Stimulated activated CD8-positive, alpha-beta memory T cell treated with anti-CD3 and anti-CD28 coated beads, Interleukin-15, amount 100 ng/mL, for 1 hour (primary cell): ENCODE measurements at places on chromosomes 1 and 21.

GRCh38 chr21:32140151-32140550 lies 138.7 kb downstream of the MIS18A start:
- DNase-seq = no peak

DNA sequence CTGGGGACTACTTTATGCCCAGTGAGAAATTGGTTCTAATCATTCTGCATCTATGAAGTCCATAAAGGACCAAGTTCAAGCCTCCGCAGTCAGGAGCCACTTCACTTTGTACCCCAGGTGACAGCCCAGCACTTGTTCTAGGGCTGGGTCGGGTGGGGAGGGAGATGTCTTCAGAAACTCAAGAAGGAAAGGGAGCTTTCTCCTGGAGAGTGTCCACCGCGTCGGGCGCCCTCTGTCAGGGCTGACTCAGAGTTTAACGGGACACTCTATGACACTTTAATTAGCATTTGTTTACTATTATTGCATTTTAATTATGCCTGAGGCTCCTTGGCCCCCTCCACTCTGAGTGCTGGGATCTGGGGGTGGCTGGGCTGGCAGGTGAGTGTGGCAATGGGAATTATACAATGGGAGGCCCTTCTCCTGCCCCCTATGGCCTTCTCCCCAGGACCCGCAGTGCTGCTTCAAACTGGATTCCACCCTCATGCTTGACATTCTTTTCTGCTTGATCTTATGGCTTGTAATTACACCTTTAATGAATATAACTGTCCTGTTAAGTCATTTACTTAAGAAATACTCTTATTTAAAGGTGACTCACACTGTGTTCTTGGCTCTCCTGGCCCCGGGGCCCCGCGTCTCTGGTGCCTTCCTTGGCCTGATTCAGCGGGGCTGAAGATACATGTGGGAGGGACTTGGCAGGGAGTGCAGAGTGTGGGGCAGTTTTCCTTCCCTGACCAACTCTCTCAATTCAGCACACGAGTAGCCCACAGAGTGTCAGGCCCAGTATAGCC lies 136.6 kb downstream of the PLXNA2 start:
- no peak for DNase-seq

- DNase-seq = no peak
Measured at GRCh38 chr1:245118066-245118465, 36.7 kb upstream of the KIF26B start.

GRCh38 chr21:40053007-40053406 lies 185.8 kb downstream of the PCP4 start:
- no peak for DNase-seq

- DNase-seq = no peak
Measured at GRCh38 chr1:61930116-61930645, 187.9 kb downstream of the PATJ start.

DNA sequence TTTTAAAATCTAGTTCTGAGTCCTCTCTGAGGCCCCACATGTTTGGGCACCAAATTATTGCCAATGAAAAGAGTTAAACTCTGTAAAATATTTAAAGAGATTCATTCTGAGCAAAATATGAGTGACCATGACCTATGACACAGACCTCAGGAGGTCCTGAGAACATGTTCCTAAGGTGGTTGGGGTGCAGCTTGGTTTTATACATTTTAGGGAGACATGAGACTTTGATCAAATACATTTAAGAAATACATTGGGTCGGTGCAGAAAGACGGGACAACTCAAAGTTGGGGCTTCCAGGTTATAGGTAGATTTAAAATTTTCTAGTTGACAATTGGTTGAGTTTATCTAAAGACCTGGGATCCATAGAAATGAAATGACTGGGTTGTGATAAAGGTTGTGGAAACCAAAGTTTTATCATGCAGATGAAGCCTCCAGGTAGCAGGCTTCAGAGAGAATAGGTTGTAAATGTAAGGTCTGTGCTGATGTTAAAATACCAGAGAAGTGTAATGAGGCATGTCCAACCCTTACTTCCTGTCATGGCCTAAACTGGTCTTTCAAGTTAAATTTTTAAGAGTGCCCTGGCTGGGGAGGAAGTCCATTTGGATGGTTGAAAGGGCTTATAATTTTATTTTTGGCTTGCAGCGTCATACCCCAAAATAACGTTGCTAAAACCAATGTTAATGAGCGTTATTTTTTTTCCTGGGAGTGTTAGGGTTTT lies 274.9 kb downstream of the NUF2 start:
- no peak for DNase-seq

- no peak for DNase-seq
Measured at GRCh38 chr1:171582589-171582988, 39.5 kb upstream of the MYOCOS start.

GRCh38 chr21:19244502-19245187 lies 841.1 kb upstream of the TMPRSS15 start:
- no peak for DNase-seq

DNA sequence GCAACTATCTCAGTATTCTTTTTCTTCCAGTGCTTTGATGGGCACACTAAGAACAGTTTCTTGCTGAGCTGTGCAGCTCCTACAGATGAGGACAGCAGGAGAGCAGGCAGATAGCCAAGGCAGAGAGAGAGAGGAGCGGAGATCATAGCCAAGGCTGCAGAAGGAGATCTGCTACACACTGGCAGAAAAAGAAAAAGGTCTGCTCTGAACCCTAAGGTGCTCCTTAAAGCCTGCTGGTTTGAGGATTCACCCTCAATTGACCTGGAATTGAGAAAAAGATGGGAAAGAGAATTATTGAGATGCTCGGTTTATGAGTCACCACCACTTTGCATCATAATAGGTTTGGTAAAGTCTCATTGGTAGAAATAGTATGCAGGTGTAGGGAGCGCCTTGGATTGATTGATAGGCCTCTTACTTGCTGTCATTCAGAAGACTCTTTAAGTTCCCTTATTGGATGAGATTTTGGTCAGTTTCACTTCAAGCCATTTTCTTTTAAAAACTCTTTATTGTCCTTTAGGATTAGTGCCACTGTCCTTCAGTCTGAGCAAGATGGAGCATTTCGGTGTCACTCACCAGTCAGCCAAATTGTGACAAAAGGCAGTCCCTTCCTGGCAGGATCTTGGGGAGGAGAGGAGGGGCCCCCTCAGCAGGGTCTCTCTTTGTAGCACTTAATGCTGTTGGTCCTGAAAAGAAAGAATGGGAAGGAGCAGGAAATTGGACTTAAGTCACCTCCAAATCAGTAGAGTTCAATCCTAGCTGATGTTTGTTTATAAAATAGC lies 685.0 kb downstream of the ADGRL2 start:
- no peak for DNase-seq

DNA sequence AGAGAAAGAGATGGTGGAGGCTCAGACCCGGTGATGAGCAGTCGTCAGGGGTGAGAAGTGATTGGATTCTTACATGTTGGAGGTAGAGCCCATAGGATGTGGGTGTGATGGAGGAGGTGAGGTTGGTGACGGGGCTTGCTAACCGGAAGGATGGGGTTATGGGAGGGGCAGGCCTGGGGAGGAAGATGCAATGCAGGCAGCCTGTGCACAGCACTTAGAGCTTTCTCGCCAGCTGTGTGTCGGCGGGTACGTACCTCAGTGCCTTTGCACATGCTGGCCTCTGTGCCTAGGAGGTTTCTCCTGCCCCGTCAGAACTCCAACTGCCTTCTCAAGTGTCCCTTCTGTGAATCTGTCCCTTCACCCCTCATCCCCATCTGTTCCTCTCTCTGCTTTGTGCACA lies 2.9 kb upstream of the BSND start:
- DNase-seq = no peak

GRCh38 chr1:85001742-85002141 lies 4.8 kb upstream of the MCOLN2 start:
- no peak for DNase-seq

GRCh38 chr21:40102682-40103081 lies 235.4 kb downstream of the PCP4 start:
- DNase-seq = no peak

DNA sequence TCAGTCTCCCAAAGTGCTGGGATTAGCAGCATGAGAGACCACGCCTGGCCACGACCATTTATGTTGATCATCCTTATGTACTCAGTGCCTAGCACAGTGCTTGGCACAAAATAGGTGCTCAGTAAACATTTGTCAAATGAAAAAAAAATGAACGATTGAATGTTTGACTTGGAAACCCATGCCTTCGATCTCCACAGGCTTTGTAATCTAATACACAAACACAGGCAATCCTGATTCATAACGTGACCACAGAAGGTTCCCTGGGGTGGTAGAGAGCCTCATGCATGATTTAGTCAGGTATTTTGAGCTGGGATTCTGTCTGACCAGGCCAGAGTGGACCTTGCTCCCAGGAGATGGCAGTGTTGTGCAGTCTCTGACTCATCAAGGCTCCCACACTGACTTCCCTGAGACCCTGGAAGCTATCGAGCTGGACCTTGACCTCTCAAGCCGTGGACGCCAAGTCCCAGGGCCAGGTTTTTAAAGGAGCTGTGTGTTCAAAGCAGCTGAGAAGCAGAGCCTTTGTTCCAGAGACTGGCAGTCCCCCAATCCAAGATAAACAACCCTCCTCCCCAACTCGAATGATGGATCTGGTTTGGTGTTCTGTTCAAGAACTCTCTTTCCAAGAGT lies 81.1 kb downstream of the PGM1 start:
- no peak for DNase-seq
